Adrenal gland (tissue), 19 donors: ENCODE measurements at places on chromosomes 3 and 15. TPM values are rescaled to one million over a fixed set of nuclear protein-coding genes. Genes with fewer than 3 reads are reported as not detected.

GRCh38 chr3:116270056-116270455 is 175.2 kb downstream of the LSAMP start:
- no peak for DNase-seq

DNA sequence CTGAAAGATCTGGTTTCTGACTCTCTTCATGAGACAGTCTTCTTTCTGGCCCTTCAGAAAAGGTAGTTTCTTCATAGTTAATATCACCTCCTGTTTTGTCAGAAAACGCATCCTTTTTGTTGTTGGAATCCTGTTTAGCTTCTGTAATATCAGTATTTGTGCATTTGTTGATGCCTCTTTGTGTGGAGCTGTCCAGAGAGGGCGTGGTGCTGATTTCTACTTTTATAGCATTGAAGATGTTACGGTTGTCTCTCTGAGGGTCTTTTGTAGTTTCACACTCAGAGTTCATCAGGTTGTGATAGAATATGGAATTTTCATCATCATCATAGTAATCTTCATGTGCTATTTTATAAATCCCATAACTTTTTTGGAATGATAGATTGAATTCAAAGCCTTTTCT is 8.9 kb downstream of the GPR149 start:
- no peak for DNase-seq

DNA sequence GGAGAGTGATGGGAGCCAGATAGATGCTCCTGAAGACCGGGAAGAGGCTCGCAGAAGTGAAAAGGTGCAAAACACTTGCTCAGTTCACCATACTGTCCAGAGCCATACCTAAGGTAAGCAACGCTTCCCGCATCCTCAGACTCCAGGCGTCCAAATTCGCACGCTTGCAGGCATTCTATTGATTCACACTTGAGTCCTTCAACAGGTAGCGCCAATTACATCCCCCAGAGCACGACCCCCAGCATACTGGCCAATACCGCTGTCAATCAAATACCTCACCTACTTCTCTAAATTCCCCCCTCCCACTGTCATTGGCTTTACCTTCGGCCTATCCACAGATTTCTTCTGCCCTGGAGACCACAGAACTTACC is 361 bp upstream of the STXBP5L start:
- DNase-seq, result no peak

DNA sequence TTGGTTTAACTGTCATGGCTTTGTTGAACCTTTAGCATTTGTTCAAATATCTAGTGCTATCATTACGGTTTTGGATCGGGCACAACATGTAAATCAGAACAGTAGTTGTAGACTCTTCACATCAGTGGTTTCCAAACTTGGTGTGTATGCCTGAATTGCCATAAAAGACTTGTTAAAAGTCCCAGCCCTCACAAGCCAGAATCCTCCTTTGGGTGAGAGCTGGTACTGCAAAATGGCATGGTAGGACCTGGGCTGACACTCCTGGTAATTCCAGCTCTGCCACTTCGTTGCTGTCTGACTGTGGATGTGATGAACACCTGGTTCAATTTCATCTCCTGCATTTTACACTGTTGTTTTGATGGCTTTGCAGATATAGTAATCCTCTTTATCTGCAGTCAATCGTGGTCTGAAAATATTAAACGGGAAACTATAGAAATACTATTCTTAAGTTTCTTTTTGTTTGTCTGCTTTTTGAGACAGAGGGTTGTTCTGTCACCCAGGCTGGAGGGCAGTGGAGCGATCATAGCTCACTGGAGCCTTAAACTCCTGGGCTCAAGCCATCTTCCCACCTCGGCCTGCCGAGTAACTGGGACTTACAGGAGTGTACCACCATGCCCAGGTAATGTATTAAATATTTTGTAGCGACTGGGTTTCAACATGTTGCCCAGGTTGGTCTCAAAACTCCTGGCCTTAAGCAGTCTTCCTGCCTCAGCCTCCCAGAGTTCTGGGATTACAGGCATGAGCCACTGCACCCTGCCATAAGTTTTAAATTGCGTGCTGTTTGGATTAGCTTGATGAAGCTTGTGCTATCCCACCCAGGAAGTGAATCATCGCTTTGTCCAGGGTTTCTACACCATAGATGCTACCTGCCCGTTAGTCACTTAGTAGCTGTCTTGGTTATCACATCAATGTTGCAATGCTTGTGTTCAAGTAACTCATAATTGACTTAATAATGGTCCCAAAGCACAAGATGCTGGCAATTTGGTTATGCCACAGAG is 61.6 kb downstream of the RAB7A start:
- DNase-seq, result no peak

ETV5 gene
- polyA plus RNA-seq, result 29.0 TPM
